ENCODE measurements at places on chromosomes 16 and 17. TPM values are rescaled to one million over a fixed set of nuclear protein-coding genes. Genes with fewer than 3 reads are reported as not detected.

Gene DYNLRB2
- 0.27 TPM for total RNA-seq

Gene TGFB1I1
- total RNA-seq = 54.3 TPM

Gene TAC4
- total RNA-seq = not detected

Gene KRT17
- 0.99 TPM for total RNA-seq

Gene PTGES3L
- total RNA-seq = 0.77 TPM

Gene GNG13
- total RNA-seq = not detected

Gene LPCAT2
- 5.5 TPM for total RNA-seq

Gene ANKRD40CL
- total RNA-seq = not detected

Gene CD300LB
- total RNA-seq = 0.09 TPM

Gene SLFN13
- total RNA-seq = 3.7 TPM

Gene C17orf50
- 0.33 TPM for total RNA-seq

Gene COQ9
- total RNA-seq = 37.7 TPM

Gene CHP2
- total RNA-seq = not detected

Gene PABPN1L
- total RNA-seq = not detected

Gene NETO2
- 100 TPM for total RNA-seq

Gene SLC13A2
- 0.12 TPM for total RNA-seq

Gene GUCY2D
- 0.62 TPM for total RNA-seq

Gene ENPP7
- not detected for total RNA-seq

Gene CCL8
- not detected for total RNA-seq

Gene LITAFD
- not detected for total RNA-seq

Gene CRYBA1
- total RNA-seq = not detected

Gene SCNN1G
- 3.3 TPM for total RNA-seq

Gene TRPV2
- 0.70 TPM for total RNA-seq

Gene MAP1LC3B
- 80.7 TPM for total RNA-seq

Gene ZNF624
- total RNA-seq = 0.98 TPM

Gene P2RX1
- total RNA-seq = not detected

Gene CETP
- not detected for total RNA-seq

Gene KRT24
- not detected for total RNA-seq

Gene BRIP1
- 5.2 TPM for total RNA-seq

Gene ZNF764
- total RNA-seq = 6.2 TPM

Gene RASL10B
- total RNA-seq = 0.18 TPM

Gene MT1A
- 30.3 TPM for total RNA-seq

Gene TP53TG3
- 0.28 TPM for total RNA-seq
